ENCODE measurements at places on chromosomes 16 and 17.

- no peak for DNase-seq
These were observed 3.1 kb downstream of the CTRB2 start for GRCh38 chr16:75203667-75204409.

DNA sequence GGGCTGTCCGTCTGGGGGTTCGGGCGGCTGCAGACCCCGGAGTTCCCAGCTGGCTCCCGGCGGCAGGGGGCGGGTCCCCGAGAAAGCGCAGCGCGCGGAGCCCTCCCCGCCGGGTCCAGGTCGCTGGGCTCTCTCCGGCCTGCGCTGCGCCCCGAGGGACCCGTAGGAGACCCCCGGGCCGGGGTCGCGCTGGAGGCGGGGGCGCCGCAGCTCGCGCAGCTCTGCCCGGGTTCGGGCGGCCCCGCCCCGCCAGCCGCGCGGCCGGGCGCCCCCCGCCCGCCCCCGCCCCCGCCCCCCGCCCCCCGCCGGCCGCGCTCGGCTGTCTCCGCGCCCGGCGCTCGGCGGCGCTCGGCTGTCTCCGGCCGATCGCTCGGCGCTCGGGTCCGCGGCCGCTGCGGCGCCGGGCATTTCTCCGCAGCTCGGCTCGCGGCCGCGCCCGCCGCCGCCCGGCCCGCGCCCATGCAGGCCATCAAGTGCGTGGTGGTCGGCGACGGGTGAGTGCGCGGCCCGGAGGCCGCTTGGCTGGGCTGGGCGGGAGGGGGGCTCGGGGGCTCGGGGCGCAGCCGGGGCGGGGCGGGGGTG is at the start of gene RAC3:
RAC3 (plus strand) TSS at position 376 of the 582 bp plus-strand sequence; CDS start at position 460, 84 bp downstream.
- no peak for DNase-seq

GRCh38 chr17:82113941-82114340 is 15.9 kb upstream of the FASN start:
- DNase-seq: no peak

DNA sequence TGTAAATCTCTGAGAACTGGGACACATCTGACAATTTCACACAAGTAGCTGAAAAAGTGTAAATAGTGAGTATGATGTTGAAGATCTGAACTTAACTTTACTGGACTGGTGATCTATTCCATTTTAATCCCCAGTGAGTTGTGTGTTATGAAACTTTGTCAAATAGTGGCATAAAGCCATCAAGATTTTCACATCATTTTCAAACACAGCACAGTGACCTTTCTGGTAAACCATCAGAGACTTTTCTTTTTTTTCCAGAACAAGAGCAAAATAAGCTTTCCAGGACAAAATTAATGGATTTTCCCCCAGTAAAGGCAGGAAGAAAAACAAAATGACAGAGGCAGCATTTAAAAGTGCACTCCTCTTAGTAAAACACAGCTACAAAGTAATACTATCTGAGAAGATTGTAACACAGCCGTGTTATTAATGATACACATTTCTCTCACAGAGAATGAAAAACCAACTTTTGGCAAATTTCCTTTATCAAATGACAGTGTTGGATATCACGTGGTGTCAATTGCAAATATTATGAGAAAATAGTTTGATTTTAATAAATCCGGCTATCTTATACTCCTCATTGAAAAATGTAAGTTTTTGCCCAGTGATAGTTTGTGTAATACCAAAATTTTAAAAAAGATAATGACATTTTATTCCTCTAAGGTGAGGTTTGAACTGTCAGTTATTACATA is 16.8 kb upstream of the COL1A1 start:
- no peak for DNase-seq

GRCh38 chr17:44307387-44308186 is 814 bp upstream of the RUNDC3A start:
- DNase-seq: no peak

GRCh38 chr17:35726953-35727460 is 4.4 kb upstream of the RASL10B start:
- DNase-seq: no peak

DNA sequence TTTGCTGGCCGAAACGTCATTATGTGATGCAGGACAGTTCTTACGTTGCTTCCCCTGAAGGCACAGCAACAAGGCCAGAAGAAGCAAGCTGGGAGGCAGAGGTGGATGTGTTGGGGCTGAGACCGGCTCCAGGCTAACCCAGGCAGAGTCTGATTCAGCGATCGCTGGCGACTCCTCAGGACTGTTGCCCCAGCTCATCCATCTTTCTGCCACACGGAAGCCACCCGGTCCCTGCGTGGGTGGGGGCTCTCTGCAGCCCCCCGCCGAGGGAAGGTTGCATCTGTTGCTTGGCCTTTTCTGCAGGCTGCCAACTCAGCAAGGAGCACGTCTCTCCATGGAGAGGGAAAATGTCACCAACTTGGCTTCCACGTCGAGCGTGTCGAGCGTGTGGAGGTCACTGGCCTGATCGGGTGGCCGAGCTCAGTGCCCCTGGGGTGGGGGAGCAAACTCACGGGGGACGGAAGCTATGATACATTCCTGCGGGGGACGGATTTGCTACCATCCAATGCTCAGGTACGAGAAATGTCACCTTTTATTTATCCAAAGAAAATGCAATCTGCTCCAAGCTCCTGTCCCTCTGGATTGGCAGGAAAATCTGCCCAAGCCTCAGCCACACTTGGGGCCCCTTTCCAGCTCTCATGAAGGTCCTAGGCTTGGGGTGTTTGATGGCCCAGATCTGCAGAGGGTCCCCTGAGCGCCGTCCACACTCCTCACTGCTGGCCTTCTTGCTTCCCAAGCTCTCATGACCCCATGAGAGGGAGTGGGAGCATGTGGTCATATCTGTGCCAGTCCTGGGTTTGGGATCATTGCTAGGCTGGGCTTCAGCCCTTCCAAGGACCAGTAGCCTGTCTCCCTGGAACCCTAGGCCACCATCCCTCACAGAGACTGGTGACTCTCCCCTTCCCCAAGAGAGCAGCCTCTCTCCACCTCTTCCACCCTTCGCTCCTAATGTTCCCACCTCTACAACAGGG is 69.4 kb downstream of the RPH3AL start:
- DNase-seq: no peak

GRCh38 chr17:50206604-50207293 is 5.3 kb upstream of the COL1A1 start:
- peak; percentile 15 for DNase-seq

GRCh38 chr17:27433521-27433920 is 22.7 kb upstream of the KSR1 start:
- DNase-seq: no peak

- DNase-seq: no peak
These were observed 7.9 kb downstream of the CLUAP1 start for GRCh38 chr16:3508736-3509135.

DNA sequence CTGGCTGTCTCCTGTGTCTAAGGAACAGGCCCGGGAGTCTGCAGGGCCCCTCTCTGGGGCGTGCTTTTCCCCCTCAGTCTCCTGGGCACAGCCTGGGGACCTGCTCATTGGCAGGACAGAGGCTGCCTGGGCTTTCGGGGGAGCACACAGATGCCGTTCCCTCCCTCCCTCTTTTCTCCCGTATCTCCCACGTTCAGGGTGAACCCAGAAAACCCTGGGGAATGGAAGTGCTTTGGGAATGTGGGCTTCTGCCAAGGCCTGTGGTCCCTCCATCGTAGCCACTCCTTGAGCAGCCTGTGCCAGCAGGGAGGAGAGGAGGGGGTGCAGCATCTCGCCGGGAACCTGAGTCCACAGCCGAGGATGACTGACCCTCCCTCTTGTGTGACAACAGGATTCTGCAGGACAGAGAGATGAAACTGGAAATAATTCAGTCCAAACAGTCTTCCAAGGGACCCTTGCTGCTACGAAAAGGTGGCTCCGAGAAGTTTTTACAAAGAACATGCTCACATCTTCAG is 52.0 kb downstream of the RNF213 start:
- no peak for DNase-seq

DNA sequence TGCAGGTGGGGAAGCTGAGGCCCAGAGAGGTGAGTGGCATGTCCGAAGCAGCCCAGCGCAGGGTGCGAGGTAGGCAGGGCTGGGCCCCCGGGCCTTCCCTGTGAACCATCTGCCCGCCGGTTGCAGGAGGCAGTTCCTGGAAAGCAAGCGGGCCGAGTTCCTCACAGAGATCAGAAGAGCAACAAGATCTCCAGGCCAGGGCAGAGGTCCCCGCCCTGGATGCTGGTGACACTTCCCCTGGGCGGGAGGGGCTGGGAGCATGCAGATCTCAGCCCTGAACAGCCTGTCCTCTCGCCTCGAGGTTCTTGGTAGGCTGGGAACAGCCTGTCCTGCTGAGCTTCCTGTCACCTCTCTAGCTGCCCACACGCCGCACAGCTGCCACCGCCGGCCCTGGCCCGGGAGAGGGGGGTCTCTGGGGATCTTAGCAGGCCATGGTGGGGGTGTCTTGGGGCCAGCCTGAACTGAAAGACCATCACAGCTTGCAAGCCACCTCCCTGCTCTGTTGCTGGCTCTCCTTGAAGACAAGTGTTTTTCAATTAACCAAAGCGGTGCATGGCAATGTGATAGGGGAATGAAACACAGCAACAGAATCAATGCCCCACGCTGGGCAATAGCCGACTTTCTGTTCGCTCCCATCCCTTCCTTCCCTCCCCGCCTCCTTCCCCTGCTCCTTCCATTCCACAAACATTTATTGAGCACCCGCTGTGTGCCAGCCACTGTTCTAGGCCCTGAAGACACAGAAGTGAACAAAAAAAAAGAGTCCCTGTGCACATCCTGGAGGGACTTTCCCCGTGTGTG is 31.7 kb downstream of the SOCS1 start:
- peak; percentile 93 for DNase-seq

- no peak for DNase-seq
These were observed 2.8 kb downstream of the CEMP1 start for GRCh38 chr16:2528161-2529060.

- DNase-seq: no peak
These were observed 22.3 kb downstream of the SAP30BP start for GRCh38 chr17:75689441-75689873.

GRCh38 chr16:53545433-53545832 is 42.4 kb upstream of the AKTIP start:
- peak; percentile 12 for DNase-seq

- DNase-seq: peak; percentile 21
These were observed 39.0 kb downstream of the ABCC1 start for GRCh38 chr16:15988268-15989013.

GRCh38 chr17:40303009-40303657 is 5.8 kb upstream of the RARA start:
- peak; percentile 89 for DNase-seq

DNA sequence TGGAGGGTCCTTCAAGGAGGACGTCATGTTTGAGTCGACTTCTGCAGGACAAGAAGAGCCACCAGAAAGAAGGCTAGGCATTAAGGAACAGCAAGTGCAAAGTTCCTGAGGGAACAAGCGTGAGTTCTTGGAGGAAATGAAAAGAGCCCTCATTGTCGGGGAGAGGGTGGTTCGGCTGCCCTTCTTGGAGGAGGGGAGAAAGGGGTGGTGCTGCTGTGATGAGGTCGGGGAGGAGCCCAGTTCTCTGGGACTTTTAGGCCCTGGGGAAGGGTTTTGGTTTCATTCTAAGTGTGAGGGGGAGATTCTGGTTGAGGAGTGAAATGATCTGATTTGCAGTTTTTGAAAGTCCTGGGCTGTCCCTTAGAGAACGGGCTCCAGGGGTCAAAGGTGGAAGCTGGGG is 4.1 kb downstream of the BICDL2 start:
- DNase-seq: peak; percentile 29

DNA sequence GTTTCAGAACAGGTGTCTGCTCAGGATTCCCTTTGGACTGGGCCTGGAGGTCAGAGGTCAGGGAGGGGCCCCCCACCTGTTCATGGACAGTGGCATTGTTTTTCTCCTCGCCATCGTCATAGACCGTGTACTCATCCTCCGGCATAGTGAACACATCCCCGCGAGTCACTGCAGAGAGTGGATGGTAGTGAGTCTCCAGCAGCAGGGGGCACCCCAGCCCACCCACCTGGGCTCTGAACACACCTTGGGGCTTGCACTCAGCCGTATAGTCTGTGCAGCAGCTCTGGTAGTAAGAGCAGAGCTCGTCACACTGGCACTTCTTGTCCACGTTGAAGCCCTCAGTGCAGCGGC is 448 bp downstream of the VTN start:
- DNase-seq: no peak

GRCh38 chr17:10380631-10381408 is 8.0 kb upstream of the MYH13 start:
- no peak for DNase-seq

GRCh38 chr16:10339777-10340732 is 45.8 kb upstream of the ATF7IP2 start:
- DNase-seq: peak; percentile 52

DNA sequence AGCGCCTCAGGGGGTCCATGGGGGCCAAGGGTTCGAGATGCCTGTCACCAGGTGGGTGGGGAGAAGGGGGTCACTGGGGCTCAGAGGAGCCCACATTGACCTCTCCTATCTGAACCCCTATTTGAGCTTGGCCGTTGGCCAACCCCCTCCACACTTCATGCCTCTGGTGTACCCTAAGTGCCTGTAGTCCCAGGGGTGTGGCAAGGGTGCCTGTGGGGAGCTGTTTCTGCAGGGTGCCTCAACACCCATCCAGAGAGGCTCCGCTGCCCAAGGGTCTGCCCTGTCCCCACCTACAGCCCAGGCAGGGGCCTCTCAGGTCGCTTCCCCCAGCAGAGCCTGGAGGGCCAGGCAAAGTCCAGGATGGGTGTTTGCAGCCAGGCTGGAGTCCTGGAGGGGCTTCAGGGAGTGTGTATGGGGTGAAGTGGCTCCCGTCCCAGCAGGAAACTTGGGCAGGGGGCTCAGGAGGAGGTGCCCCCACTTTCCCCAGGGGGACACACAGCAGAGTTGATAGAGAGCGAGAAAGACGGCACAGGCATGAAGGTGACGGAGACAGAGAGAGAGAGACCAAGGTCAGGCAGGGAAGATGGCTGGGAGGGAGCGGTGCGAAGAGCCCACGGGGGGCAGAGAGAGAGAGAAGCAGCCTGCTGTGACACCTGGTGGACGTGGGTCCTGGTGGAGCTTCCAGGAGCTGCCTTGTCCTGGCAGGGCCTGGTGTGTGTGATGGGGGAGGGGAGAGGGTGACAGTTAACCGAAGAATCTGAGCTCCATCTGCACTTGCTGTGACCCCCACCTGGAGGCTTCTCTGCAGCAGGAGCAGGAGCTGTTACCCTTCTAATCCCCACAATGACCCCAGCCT is at the start of gene SEPTIN12:
SEPTIN12 (minus strand) TSS at position 719 of the 856 bp plus-strand sequence; CDS start at position 19, 700 bp downstream.
- DNase-seq: no peak

DNA sequence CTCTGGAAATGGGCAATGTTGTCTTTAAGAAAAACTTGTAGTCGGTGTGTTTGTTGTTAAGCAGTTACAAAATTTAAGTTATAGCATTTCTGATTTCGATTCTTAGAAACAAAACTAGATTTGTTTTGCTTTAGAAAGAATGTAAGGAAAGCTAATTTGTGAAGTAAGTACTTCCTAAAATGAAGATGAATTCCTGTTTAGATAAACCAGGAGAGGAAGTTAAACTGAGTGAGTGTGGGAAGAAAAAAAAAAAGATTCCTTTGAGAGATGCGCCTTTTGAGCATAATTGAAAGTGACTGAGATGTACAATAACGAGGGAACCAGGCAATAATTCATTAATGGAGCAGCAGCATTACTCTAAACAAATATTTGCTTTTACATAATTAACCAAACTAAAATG is 52.4 kb upstream of the ALOX12 start:
- DNase-seq: no peak

- no peak for DNase-seq
These were observed 134.4 kb downstream of the ZFHX3 start for GRCh38 chr16:72913551-72913950.

GRCh38 chr17:80982426-80982974 is 9.1 kb upstream of the CHMP6 start:
- no peak for DNase-seq

- DNase-seq: no peak
These were observed 493 bp upstream of the PDE6G start for GRCh38 chr17:81656835-81657234.

GRCh38 chr17:12180644-12181261 is 160.1 kb downstream of the MAP2K4 start:
- peak; percentile 46 for DNase-seq

GRCh38 chr16:15770512-15770911 is 86.3 kb downstream of the MYH11 start:
- no peak for DNase-seq
